ENCODE measurements at places on chromosomes 2 and 18. TPM values are rescaled to one million over a fixed set of nuclear protein-coding genes. Genes with fewer than 3 reads are reported as not detected.

DNA sequence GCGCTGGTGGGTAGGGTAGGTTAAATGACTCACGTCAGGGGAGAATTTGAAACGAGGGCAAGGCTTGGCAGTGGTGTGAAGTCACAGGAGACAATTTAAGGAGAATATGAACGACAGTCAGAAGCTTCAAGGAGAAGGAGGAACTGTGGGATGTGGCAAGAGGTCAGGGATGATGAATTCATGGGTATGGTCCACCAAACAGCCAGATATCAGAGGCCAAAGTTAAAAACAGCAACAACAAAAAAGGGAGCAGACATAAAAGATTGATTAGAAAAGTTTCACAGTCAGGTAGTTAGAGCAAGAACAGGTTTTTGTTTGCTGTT is 1.4 kb upstream of the ZNF396 start:
- DNase-seq = no peak

DNA sequence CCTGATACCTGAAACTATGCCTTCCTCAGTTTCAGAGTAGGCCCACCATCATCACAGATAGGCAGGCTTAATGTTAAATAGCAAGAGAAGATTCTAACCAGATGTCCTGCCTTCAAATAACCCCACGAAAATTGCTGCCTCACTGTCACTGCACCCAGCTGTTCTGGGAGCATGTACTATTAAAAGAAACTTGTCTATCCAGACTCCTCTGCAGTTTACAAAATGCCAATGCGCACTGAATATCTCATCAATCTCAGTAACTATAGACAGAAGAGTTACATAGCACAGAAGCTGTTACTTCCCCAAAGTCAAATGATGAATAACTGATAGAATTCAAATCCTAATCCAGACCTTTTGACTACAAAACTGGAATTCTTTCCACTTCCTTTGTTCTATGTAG is 43.9 kb downstream of the WDR75 start:
- no peak for DNase-seq

GRCh38 chr18:56900195-56901094 is 246.4 kb upstream of the BOD1L2 start:
- DNase-seq = no peak

DNA sequence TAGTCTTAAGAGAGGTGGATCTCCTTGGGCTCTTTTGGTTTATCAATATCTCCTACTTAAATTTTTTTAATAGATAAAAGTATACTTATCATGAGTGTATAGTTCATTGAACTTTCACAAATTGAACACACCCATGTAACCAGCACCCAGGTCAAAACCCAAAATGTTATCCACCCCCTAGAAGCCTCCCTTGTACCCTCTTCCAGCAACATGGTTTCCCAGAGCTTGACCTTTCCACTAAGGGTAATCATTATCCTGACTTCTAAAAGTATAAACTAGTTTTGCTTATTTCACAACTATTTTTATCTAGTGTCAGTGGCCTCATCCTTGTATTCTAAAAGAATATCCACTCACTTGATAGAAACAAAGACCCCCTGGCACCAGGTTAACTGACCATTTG is 106.8 kb downstream of the MDH1 start:
- DNase-seq = no peak

- no peak for DNase-seq
These were observed 40.6 kb downstream of the EHD3 start for GRCh38 chr2:31274401-31275075.

DNA sequence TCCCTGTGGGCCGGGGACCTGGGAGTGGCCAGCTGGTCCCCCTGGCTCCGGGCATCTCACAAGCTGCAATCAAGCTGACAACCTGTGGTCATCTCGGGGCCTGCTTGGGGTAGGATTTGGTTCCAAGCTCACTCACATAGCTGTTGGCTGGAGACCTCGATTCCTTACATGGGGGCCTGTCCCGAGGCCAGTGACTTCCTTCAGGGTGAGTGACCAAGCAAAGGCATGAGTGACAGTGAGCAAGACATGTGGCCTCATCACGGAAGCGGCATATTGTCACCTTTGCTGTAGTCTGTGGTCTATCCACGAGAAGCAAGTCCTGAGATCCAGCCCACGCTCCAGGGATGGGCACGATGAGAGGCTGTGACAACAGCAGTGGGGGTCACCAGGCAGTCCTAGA is 131.4 kb upstream of the ID2 start:
- no peak for DNase-seq

DNA sequence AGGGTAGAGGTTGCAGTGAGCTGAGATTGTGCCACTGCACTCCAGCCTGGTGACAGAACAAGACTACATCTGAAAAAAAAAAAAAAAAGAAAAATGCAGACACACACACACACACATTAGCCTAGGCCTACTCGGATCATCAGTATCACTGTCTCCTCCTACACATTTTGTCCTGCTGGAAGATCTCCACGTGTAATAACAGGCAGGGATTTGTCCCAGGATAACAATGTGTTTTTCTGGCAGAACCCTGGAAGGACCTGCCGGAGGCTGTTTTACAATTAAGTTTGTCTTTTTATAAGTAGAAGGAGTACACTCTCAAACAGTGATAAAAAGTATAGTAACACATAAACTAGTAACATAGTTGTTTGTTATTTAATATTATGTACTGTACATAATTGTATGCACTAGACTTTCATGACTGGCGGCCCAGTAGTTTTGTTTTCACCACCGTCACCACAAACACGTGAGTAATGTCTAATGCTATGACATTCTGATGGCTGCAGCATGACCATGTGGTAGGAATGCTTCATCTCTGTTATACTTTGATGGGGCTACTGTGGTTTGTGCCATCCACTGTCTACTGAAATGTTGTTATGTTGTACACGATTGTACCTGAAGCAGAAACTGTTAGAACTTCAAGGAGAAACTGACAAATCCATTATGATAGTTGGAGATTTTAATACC is 130.6 kb downstream of the ATP9B start:
- DNase-seq = no peak

DNA sequence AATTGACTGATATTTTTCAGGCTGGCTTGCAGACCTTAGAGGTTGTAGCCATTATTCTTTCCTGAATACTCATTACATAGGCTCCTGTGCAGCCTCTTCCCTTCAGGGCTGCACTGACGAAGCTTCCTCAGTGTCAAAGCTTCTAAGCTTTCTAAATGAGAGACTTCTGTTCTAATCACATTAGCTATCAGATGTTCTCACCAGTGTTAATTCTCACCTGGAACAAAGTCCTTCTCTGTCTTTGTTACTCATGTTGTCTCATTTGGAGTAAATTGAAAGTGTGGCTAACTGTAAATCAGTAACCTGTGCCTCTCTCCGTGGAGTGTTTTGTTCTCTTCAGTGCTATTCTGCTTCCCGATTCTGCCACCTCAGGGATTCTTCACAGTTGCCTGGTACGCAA is 76.9 kb downstream of the MC4R start:
- no peak for DNase-seq

DNA sequence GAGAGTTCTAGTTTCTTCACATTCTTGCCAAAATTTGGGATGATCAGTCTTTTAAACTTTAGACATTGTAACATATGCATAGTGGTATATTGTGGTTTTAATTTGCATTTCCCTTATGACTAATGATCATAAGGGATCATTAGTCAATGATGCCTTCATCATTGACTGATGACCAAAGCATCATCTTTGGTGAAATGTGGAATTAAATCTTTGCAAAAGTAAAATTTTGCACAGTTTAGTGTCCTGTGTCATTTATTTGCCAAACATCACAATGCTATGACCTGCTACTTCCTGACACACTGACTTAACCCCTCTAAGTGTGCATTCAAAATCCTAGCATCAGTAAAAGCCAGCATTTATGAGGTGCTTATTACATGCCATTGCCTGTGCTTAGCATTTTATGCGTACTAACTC is 58.9 kb upstream of the SLC1A4 start:
- no peak for DNase-seq

DNA sequence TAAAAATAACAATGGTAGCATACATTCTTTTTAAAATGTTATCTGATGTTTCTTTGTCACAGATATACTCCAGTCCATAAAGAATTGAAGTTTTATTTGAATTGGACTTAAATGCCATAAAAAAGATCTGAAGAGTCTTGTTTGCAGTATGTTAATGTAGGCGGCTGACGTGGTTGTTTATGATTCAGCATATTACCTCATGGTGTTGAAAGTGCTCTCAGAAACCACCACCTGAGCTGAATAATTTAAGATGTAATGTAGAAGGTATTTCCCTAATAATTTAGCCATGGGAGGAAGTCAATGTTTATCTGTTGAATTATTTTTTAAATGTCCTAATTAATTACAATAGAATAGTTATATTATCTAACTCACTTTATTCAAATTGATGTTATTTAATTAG is 58.6 kb upstream of the CHN1 start:
- DNase-seq = no peak

DNA sequence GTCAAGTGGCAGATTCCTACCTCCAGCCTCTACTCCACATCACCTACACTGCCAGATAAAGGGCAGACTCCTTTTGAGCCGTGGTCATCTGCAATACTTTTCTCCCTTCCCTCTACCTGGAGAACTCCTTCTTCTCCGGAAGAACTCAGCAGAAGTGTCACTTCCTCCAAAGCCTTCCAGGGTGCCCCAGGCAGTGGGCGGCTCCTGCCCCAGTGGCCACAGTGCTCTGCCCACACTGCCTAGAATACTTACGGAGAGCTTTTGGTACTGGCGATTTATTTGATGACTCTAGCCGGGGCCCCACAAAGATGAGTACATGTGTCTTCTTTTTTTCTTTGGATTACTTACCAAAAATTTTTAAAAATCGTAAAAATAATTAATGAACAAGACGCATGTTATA is 39.7 kb downstream of the FOSL2 start:
- DNase-seq = no peak

DNA sequence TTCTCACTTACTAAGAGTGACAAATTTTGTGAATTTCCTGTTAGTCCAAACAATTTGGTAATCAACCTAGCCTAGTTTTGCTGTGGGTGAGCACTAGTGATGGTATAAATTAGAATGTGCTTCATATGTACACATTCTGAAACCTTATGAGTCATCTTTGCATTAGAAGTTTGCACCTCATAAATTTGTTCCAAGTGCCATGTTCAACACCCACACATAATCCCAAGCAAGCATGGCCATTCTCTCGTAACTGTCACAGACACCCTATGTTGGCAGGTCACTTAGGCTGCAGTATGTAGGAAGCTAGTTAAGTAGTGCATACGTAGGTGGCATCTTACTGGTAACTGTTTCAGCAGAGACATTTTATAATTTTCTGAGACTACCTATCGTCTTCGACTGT is 46.9 kb downstream of the NAB1 start:
- no peak for DNase-seq

- no peak for DNase-seq
These were observed 13.8 kb downstream of the CLK1 start for GRCh38 chr2:200850512-200851256.

DNA sequence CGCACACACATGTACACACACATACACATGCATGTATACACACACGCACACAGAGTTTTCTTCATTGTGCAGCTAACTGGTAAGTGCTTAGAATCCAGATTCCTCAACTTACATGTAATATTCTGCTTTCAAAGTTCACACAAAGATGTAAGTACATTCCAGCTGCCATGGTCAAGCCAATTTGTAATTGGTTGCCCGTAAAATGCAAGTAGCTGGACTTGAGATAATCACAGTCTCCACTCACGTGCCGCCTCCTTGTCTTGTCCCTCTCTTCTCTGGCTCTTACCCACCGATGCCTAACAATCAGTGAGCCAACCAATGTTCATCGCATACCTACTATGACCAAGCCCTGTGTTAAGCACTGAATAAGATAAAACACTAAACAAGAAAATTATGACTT is 77.8 kb downstream of the SOCS6 start:
- DNase-seq = no peak

DNA sequence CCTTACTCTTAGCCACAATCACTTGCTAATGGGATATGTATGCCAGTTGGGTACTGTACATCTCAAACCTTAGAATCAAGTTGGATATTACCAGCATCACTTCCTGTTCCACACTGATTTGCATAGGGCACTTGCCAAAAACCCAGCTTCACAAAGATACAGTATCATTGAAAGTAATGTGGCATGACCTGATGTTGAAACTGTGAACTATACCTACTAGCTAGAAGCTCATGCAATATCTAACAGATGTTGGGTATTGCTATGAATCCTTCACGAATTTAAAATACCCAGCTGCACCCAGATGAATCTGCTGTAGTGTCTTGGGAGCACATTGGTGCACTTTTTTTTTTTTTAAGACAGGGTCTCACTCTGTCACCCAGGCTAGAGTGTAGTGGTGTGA is 6.5 kb upstream of the STAMBP start:
- no peak for DNase-seq

- no peak for DNase-seq
These were observed 76.0 kb downstream of the KLHL29 start for GRCh38 chr2:23460993-23461392.

- peak; percentile 80 for DNase-seq
These were observed at the start of gene SYT4 for GRCh38 chr18:43277164-43277600. Gene SYT4 (minus strand): TSS chr18:43277490. CDS start chr18:43277281, 209 bp downstream.

DNA sequence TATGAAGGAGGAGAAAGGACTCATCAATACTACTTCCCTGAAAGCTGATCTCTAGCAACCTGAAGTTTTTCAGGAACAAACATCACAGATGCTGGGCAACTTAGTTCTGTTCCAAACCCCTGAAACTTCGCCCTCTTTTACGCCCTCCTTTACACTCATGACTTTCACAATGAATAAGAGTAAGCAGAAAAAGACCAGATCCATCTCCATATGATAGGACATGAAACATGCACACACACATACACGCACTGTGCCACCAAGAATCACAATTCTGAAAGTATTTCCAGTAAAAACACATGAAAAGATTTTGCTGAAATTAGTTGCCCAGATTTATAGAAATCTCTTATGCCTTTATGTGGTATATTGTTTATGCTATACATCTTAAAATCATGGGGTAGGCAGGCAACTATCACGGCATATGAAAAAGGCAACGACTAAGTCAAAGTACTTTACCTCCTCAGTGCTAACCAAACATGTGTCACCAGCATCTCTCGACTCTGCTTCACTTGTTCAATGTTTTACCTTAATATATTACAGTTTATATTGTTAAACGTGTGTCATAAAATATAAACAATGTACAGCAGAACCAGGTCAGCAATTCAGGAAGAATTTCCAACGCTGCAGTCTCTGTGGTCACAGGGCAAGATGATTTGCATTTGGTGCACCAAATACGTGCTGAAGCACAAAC is 47.8 kb downstream of the NHEJ1 start:
- no peak for DNase-seq

DNA sequence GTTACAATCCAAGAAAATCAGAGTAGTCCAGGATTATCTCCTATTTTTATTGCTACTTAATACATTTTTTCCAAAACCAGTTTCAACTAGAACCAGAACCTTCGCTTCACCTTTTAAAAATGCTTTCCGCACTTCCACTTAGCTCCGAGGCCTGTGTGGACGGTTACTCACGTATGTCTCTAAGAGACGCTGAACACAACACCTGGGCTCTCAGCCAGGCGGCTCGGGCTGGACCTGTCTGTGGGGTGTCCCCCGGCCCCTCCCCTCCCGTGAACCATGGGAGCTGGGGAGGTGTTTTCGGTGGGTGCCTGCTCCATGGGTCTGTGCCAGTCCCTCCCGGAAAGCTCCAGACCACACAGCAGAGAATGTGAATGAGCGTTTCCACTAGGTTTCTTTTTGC is 223.8 kb downstream of the GLI2 start:
- no peak for DNase-seq

- no peak for DNase-seq
These were observed 889 bp downstream of the ANKRD29 start for GRCh38 chr18:23661735-23662308.

UGT1A5 gene
- not detected for total RNA-seq

STPG4 gene
- total RNA-seq = 0.28 TPM

RGPD3 gene
- 0.17 TPM for total RNA-seq

KLHL41 gene
- not detected for total RNA-seq

KIAA2012 gene
- total RNA-seq = not detected

SPP2 gene
- total RNA-seq = not detected

CRYGD gene
- 0.98 TPM for total RNA-seq

All from H1 (cell line).